Kidney tubule cell (primary cell): ENCODE measurements at places on chromosomes 11 and 22.

DNA sequence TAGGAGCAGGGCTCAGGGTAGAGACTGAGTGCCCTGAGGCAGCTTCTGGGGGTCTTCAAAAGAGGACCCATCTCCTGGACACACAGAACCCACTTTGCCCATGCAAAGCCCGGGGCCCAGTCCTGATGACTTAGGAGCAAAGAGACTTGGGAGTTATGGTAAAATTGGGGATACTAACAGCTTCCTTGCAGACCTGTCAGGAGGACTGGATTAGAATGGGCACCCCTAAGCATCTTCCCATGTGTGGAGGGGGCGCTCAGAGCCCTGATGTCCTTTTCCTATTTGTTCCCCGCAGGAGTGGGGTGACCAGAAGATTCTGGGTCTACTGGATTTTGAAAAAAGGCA lies 100.0 kb downstream of the WNT7B start:
- DNase-seq = no peak

DNA sequence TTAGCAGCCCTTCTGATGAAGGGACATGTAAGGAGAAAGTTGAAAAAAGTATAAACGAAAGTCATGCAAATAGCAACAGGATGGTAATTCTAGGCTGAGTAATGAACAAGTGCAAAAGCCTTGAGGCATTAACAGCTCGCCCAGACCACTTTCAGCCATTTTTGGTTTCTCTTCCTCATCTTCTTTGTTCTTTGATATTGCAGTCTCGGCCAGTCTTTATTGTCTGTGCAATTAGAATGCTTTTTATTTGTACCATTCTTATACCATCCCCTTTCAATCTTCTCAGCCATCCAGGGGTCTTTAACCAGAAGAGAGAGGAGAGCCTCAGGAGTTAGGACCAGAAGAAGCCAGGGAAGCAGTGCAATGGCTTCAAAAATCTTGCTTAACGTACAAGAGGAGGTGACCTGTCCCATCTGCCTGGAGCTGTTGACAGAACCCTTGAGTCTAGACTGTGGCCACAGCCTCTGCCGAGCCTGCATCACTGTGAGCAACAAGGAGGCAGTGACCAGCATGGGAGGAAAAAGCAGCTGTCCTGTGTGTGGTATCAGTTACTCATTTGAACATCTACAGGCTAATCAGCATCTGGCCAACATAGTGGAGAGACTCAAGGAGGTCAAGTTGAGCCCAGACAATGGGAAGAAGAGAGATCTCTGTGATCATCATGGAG lies 7.3 kb downstream of the TRIM34 start:
- DNase-seq = no peak

- no peak for DNase-seq
Observed at GRCh38 chr22:36218648-36219193, 17.1 kb upstream of the APOL4 start.

DNA sequence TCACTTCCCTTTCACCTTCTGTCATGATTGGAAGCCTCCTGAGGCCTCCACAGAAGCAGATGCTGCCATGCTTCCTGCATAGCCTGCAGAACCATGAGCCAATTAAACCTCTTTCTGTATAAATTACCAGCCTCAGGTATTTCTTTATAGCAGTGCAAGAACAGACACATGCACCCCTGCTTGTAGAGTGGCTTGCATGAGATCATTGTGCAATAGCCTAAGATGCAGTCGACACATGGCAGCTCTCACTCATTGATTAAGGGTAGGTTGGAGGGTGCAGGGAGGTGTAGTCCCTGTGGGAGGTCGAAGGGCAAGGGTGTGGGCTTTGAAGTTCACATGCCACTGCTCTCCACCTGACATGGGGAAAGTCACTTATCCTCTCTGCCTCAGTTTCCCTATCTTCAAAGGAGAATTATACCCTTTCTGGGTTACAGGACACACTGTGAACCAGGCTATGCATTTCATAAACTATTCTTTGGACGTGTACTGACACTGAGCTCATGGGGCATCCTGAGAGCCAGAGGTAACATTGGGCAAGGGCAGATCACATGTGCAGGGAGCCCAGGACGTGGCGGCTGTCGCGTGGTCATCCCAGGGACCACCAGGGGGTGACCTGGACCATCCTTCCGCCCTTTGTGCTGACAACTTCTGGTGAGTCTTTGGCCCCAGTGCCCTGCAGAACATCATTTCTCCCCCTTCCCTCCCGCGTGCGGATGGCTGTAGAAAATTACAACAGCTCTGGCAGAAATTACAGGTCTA lies 69.2 kb upstream of the SHANK2 start:
- DNase-seq = no peak

- DNase-seq = peak; percentile 75
Observed at GRCh38 chr11:124644426-124645280, 22.0 kb downstream of the TBRG1 start.

- no peak for DNase-seq
Observed at GRCh38 chr11:94858012-94858705, 90.0 kb downstream of the AMOTL1 start.

- no peak for DNase-seq
Observed at GRCh38 chr11:64032050-64032449, 3.7 kb upstream of the FLRT1 start.

DNA sequence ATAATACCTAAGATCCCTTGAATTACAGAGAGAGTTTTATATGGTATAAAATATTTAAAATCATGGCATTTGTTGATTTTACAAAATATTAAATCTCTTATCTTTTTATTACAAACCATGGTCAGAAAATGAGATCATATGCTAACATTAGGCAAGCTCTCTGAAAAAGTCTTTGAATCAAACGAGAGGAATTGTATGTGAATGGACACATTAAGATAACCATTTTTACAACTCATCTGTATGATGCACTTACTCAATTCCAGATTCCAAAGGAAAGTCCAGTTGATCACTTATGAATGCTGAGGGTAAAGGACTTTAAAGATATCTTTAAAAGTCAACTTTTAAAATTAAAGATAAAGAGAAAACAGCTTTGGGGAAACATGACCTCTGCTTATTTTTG lies 83.5 kb upstream of the LUZP2 start:
- DNase-seq = no peak

DNA sequence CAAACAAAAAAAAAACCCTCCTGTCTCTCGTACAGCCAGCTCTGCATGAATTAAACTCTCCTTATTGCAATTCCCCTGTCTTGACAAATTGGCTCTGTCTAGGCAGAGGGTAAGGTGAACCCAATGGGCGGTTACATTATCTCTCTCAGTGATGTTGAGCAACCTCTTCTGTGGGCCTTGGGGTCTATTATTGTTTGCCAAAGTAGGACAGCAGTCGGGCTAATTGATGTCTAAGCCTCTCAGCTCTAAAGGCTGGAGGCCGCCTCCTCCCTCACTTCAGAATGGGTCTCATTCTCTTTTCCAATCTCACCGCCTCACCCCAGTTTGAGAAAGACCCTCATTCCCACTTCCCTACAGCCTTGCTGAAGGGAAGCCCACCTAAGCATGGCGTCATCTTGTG lies 1.3 kb upstream of the SLC25A45 start:
- DNase-seq = no peak

GRCh38 chr22:19086417-19086816 lies 35.8 kb downstream of the DGCR2 start:
- DNase-seq = peak; percentile 61

GRCh38 chr11:92803391-92803790 lies 166.1 kb upstream of the MTNR1B start:
- DNase-seq = no peak
